ENCODE measurements at places on chromosomes 6 and 20.

DNA sequence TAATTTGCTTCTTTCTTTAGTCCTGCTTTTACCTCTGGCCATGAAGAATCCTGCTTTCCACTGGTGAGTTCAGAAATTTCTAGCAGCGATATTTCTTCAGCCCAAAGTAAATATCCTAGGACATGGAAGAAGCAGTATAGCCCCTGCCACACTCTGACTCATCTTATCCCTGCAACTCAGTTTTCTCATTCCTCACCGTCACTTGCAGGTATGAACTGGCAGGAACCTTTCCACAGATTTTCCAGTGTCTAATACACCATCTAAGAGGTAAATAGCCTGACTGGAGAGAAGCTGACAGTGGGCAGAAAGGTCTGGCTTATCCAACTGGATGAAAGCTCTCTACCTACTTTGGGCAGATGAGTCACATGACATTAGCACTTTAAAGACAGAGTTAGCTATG, 816.7 kb upstream of the FLRT3 start:
- DNase-seq: no peak

GRCh38 chr6:75852721-75853120, 103.7 kb downstream of the MYO6 start:
- DNase-seq: no peak

DNA sequence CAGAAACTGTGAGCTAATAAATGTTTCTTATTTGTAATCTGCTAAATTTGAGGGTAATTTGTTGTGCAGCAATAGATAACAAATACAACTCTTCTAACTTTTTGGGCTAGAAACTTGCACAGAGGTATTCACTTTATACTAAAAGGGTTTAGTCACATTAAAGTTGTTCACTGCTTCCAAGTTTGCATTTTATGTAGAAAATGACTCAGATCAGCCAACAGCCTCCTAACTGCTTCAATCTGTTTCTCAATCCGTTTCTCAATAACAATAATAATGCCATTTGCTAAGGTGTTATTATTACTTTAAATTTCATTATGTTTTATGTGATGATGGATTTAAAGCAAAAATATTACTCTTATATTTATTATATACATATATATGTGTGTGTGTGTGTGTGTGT, 213.9 kb downstream of the CENPW start:
- no peak for DNase-seq

- no peak for DNase-seq
Observed at GRCh38 chr20:50819349-50819748, 24.5 kb downstream of the BCAS4 start.

DNA sequence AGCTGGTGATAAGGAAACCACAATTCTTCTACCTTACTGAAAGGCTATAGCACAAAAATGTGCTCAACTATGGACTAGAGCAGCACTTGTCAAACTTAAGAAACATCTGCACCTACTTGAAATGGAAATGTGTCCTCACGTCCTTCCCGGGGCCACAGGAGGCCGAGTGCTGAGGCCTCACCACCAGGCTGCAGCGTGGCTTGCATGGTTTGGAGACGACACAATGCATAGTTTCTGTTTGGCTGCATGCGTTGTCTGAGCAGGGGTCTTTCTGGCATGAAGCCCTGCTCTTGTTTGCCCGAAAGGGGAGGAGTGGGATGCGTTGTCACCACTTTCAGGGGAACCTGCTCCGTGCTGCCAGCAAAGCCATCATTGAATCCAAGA, 228.8 kb downstream of the TTLL2 start:
- no peak for DNase-seq

DNA sequence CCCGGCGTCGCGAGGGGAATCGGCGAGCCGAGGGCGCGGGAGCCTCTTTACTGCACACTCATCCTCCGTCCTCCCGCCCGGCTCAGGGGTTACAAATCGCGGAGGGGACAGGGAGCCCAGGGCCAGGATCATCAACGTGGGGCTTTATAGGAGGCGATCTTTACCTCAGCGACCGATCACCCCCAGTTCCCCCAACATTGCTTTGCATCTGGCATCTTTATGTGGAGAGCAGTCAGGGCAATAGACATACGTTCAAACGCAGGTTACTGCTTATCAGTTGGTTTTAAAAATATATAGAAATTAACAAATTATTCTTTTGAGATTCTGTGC, 634 bp downstream of the HSF2 start:
- DNase-seq: peak; percentile 8
